ENCODE measurements at places on chromosomes 3 and 15.

DNA sequence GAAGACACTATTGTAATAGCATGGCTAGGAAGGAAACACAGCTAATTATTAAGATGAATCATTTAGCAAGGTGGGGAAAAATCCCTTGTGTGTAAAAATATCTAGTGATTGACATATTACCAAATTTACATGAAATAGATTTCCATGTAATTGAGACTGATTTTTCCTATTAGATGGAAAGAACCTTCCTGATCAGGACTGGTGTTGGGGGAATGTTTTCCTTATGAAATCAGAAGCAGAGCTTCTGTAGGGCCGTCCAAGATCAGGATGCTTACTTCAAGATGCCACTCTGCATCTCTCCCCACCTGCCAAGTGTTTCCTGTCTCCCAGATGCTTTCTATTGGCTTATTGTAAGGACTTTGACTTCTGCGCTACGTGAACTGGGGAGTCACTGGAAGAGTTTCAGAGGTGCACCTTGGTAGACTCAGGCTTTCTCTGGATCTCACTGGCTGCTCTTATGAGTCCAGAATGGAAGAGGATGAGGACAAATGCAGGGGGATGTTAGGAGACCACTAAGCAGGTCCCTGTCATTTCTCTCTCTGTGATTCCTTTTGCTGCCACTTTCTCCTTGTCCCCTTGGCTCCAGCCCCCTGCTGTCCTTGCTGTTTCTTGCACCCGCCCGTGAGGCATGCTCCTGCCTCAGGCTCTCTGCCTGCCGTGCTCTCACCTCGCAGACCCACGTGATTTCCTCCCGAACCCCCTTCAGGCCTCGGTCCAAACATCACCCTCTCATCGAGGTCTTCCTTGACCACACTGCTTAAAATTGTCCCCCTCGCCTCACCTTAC lies 30.1 kb downstream of the BTD start:
- no peak for DNase-seq

DNA sequence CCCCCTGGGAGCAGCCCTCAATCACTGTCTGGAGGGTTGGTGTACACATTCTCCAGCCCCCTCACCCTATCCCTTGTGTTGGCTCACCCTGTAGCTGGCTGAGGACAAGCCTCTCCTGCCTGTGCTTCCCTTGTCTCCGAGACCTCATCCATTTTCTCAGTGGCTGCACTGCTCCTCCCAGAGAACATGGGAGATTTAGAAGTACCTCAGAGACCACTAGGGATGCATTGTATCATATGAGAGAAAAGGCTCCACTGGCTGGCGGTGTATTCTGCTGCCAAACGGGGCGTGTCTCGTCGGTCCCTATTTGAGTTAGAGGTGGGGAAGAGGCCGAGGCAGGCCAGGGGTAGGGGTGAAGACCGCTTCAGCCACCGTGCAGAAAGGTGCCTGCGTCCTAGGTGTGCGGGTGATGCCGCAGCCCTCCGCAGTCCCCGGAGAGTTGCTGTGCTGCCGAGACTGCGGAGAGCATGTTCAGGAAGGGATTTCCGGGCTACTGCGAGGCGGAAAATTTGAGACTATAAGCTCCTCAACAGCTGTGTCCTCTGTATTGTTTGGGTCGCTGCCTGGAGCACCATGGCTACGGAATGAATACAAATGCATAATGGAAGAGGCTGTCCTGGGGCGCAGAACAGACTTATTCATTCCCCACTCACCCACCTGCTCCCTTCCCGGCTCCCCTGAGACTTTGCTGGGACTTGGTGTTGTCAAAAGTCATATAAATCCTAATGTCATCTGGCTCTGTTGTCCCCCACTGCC lies 43.8 kb downstream of the SPSB4 start:
- DNase-seq: peak; percentile 81

DNA sequence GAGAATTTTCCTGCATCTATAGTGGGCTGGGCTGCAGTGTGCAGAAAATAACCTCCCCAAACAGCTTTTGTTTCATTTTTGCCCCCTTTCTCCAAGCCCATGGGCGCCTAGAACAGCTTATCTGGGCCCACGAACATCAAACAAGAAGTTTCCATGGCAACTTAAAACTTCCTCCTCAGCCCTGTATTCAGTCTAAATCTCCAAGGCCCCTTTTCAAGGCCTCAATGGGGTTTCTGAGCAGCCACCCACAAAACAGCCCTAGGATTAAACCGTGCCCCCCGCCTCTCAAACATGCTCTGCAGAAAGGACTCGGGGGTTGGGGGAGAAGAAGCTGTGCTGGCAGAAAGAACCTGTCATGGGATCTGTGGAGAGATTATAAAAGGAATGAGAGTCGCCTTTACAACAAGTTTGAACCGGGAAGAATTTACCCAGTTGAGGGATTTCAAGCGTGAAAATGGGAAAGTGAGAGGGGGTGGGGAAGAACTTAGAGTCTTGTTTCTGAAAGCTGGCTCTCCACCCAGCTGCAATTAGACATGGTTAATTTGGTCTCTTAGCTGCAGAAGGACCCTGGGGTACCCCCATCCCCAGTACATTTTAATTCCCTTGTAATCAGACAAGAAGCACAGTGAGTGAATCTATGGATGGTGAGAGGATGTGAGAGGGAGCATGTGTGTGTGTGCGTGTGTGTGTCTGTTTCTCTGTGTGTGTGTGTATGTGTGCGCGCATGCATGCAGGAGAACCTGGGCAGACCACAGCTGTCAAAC lies 4.3 kb upstream of the FAM107A start:
- peak; percentile 91 for DNase-seq

DNA sequence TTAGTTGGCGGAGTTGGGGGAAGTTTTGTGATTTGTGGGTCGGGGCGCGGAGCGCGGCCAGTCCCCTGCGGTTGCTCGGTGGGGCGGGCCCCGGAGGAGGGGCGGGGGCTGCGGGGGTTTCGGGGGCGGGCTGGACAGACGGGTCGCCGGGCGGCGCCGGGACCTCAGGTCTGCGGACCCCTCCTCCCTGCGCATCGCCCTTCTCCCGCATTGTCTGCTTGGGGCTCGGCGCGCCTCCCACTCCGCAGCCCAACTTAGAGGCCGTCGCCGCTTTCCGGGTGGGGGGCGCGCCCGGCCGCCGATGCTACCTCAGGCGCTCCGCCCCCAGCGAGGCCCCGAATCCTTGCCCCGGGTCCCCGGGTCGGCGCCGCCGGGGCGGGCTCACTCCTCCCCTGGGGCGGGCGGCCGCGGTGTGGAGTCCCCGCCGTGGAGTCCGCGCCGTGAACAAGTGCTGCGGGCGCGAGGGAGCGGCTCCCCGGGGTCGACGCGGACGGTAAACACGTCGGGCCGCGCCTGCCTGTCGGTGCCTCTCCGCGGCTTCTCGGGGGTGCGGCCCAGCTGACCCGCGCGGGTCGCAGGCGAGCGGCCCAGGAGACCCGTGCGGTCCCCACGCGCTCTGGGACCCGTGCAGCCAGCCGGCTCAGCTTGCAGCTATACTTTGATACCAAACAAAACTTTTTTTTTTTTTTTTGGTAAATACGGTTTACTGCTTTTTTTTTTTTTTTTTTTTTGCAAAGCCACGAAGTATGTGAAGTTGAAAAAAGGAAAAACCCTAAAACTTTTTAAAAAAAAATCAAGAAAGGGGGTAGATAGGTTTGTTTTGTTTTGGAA lies 624 bp downstream of the AKAP13 start:
- no peak for DNase-seq

GRCh38 chr15:80777826-80778620 lies 1.1 kb upstream of the CEMIP start:
- no peak for DNase-seq

DNA sequence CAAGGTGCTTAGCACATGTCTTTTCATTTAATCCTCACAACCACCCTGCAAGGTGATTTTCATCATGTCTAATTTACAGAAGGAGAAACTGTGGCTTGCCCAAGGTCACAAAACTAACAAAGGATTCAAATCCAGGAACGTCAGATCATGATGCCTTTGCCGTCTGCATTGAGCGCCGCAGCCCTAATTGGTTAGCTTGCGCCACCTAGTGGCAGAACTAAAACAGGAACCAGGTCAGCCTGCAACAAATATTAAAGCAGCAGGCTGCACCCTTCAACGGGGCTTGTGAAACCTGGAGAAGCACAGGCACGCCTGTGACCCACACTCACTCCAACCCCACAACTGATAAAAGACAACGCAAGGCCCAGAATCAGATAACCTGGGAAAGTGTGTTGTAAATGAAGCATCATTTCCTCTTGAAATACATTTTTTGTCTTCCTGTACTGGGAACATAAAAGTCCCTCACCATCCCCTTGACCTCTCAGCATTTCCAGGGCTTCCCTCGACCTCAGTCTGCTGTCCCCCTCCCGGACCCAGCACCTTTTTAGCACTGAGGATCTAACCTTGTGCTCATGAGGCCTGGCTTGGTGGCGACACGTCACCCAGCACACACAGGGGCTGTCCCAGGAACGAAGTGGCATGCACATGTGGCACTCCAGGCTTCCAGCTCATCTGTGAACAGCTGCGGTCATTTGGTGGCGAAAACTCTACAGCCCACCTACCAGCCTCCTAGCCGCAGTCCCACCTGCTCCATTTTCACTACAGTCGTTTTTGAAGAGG lies 17.3 kb downstream of the DPH3 start:
- peak; percentile 82 for DNase-seq

DNA sequence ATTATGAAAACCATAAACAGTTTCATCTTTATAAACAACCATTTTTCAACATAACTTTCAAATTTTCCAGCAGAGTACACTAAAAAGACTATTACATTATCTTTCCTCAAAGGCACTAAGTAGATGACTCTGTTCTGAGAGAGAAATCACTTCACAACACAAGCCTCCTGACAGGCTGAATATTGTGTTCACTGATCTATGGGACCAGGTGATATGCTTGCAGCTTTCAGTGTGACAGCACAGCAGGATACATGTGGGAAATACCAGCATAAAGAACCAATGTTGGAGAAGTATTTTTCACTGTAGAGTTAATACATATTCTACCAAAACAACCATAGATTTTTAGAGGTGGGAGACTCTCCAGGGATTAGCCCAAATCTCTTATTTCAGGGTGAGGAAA lies 350.6 kb downstream of the PLCL2 start:
- no peak for DNase-seq

GRCh38 chr3:10744098-10744465 lies 71.9 kb upstream of the SLC6A11 start:
- no peak for DNase-seq

Data from ecto neural progenitor cell (in vitro differentiated cells).